ENCODE measurements at places on chromosomes 1 and 21.

DNA sequence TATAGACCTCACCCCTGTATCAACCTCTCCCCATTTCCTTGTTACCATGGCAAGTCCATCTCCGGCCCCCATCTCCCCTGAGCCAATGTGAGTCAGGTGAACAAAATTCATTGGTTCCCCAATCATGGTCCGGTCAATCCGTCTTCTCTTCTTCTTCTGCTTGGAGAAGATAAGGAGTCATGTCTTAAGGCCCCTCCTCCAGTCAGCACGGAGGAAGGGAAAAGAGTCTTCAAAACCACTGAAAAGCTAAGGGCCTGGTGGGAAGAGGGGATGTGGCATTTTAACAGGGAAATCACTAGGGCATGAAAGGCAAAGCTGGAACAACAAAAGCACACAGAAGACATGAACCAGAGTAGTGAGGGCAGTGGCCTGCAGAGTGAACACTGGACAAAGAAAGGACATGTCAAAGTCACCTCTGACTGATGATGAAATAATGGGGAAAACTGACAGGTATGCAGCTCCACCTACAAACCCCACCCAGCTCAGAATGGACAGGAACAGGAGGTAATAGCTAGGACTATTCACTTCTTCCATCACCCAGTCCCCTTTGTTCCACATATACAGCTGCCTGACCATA is 4.4 kb downstream of the CDC42SE1 start:
- no peak for DNase-seq

DNA sequence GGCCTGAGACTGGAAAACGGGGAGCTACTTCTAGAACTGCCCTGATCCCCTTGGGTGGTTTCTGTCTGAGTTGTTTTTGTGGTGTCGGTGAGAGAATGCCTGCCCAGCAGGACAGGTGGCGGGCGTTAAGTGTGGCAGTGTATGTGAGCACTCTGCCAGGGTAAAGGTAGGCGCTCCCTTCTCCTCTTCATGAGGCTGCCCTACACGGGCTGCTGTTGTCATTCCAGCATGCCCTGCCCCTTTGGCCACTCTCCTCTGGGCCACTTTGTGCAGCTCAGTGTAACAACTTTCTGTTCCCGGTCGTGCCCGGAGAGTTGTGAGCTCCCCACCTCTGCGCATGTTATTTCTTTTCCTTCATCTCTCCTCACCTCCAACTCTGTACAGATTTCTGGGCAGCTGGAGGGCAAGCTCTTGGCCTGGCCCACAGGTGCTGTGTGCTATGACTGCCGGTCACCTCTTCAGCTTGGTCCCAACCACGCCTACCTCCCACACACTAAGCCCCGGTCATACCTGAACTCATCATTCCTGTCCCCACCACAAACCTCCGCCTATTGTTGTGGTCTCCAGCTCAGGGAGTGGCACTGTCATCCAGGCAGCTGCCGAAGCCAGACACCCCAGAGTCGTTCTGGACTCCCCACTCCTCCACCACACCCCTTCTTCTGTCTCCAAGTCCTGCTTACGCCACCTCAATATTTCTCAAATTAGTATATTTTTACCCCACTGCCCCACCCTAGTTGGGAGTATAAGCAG is 69.0 kb downstream of the GADD45A start:
- DNase-seq = no peak

GRCh38 chr1:97170300-97170699 is 448.7 kb downstream of the PTBP2 start:
- DNase-seq = no peak

DNA sequence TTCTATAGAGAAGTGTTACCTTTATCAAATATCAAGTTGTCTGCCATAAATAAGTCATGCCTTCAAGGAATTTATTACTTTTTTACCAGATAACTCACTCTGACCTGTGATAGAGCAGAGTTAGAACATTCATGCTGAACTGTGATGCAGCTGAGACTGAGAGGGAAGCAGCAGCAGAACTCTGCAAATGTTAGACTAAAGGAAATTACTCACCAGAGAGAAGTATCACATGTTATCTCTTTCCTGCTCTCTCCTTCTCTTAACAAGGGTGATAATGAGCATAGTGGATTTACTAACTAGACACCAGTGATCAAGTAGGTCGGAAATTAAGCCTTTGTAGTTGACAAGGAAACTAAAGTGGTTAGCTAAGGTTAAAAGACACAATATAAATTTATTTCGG is 181.6 kb downstream of the RASAL2 start:
- no peak for DNase-seq

DNA sequence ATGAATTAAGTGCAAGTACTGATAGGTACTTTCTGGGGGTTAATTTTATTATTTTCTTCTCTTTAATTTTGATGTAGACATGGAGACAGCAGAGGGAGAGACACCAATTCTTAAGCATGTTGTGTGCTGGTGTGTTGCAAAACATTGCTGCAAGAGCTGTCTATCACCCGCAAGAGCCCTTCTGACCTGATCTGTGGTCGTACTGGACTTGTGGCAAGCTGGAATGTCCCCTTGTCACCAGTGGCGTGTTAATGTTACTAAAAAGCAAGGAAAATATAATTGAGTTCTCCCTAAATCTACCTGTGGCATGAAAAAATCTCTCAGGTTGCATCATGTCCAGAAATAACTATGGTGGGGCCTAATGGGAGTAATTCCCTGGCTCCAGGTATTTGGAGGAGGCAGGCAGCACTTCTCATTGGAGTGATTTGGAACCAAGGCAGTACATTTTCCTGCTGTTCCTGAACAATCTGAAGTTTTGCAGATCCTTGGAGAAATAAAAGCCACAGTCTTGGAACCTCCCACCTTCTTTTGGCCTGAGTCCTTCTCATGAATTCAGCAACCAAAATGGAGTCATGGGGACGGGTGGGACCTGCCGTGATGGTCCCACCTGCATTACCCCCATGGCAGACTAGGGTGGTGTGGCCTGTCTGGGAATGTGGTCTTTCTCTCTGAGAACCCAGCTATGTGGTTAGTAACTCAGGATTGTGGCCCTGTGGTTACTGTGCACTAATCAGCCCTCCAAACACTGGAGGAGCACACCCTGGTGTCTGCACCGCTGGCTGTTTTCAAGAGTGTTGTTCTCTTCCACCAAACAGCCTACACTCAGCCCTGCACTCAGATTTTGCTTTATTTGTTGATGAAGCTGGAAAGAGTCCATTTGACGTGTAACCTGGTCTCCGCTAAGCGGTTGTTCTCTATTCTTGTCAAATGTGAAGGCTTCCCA is 57.4 kb downstream of the GALNT2 start:
- DNase-seq = no peak

DNA sequence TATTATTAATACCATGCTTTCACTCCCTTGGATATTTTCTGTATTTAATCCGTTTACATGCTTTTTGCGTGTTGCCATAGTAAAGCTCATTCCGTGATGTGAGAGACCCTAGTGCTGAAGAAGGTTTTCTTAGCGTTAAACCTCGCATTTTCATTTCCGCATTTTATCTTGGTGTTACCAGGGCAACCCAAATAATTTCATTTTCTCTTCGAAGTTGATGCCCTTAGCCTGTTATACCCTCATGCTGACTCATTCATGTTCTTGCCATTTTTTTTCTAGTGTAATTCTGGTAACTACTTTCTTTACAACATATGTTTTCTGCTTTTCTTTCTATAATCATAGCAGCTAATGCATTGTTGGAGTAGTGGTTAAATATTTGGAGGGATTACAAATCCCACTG is 37.2 kb downstream of the LRRC8C start:
- DNase-seq = no peak

GRCh38 chr1:23167353-23168078 is 1.1 kb downstream of the LUZP1 start:
- peak; percentile 55 for DNase-seq

- peak; percentile 96 for DNase-seq
Measured at GRCh38 chr1:175591083-175591743, 152.2 kb downstream of the TNR start.

DNA sequence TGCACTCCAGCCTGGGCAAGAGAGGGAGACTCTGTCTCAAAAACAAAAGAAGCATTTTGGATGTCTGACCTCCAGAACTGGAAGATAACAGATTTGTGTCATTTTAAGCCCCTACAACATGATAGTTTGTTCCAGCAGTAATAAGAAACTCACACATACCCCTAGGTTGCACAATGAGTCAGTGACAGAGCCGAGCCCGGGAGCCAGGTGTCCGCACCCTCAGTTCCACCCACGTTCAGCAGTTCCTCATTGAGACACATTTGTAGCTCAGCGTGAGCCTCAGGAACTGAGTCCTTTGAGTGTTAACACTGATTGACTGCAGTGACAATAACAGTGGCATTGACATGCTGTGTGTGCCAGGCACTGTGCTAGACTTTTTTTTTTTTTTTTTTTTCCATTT is 19.8 kb downstream of the LRRC38 start:
- DNase-seq = no peak

DNA sequence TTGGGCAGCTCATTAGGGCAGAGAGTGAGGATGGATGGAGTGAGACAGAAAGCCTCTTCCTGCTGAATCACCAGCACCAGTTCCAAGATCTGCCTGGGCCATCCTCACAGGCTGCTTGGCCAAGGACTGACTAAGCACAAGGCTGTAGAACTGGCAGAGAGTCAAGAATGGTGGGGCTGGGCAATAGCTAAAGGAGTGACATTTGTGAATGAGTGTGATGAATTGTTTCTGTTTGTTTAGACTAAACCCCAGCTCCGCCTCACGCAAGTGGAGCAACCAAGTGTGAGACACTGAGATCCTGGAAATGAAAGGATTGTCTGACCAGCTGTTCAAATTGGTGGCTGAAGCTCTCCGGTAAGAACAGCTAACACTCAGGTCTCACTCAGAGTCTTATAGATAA is 38.6 kb downstream of the BRINP2 start:
- peak; percentile 79 for DNase-seq

- peak; percentile 66 for DNase-seq
Measured at GRCh38 chr1:246724731-246725095, 504 bp downstream of the SCCPDH start.

- peak; percentile 74 for DNase-seq
Measured at GRCh38 chr1:160219062-160219929, 14.1 kb downstream of the PEA15 start.

All from NCI-H82 (cell line).